ENCODE measurements at places on chromosomes 11 and 22. TPM values are rescaled to one million over a fixed set of nuclear protein-coding genes. Genes with fewer than 3 reads are reported as not detected.

NXPE2 gene
- 0.20 TPM for total RNA-seq

ASRGL1 gene
- 0.74 TPM for total RNA-seq

CD3D gene
- total RNA-seq, result 1.5 TPM

MMP12 gene
- not detected for total RNA-seq

PGR gene
- 8.2 TPM for total RNA-seq

Measured in right atrium auricular region (tissue), 2 donors.